Colonic mucosa (tissue), 4 donors: ENCODE measurements at places on chromosomes 6 and 20. TPM values are rescaled to one million over a fixed set of nuclear protein-coding genes. Genes with fewer than 3 reads are reported as not detected.

GRCh38 chr6:33774774-33775173 is 14.2 kb downstream of the LEMD2 start:
- no peak for DNase-seq

DNA sequence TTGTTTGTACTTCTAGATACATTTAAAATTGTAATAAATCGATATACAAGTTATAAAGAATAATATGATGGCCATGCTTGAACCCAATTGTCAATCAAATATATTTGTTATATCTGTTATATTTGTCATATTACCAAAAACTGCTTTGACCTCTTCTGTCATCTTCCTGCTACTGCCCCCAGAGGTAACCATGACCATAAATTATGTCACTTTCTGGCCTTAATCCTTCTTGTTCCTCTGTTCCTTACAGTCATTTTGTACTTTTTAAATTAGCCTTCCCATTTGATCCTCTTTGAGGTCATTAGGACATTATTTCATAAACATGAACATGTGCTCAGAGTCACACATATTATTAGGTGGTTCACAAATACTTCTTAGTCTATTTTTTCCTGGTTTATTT is 124.7 kb downstream of the HFE start:
- no peak for DNase-seq

Gene RIPPLY2
- total RNA-seq = not detected

DNA sequence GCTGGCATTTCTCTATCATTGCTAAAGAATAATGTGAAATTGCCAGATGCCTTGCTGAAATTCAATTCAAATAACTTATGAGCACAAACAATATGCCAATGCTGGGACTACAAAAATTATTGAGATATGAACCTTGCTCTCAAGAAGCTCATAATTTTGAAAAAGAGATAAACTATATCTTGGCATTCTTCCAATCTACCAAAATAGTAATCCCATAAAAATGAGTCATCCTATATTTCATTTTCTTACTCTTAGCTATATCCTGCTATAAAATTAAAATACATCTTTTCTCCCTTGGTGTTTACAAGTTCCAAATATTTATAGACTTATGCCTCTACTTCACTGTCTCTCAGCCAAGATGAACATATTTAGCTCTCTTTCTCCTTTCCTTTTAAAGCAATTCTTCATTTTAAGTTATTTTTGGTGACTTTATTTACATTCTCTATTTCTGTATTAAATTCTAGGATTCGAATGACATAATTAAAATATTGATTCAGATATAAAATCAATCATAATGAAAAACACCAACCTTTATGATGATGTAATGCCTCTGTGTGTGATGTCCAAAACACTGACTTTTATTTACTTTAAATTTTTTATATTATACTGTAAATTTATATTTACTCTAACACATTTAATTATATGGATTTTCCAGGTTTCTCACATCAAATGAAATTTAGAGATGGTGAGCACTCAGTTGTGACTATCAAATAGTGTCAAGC is 152.6 kb downstream of the CDK19 start:
- DNase-seq = no peak

DNA sequence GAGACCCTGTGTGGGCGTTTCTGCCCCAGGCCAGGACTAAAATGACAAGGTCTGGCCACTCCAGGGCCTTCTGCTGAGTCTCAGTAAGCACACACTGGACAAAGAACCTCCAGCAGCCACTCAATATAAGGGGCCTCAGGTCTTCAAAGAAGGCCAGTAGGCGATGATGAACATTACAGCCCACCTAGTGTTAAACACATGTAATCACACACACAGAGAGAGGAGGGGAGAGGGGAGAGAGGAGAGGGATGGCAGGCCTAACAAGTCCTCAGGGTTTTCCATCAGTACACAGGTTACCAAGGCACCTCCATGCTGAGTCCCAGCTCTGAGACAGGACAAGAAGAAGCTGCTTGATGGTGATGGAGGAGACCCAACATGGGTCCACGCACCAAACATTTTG is 325.6 kb downstream of the PTPRT start:
- no peak for DNase-seq

Gene SRMS
- total RNA-seq = 0.32 TPM

Gene TCF19
- total RNA-seq = 39.6 TPM

DNA sequence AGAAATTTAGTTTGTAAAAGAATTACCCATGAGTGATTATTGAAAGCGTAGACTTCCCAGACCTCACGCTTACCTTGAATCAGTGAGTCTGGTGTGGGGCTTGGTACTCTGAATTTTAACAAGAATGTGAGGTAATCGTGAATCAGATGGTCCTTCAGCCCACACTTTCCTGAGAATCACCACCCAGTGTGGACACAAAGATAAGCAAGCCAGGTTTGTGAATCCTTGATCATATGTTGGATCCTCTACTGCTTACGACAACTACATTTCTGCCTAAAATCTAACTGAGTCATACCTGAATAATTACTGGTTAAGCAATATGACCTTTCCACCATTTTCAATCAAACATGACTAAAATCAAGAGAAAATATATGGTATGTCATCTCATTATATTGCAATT is 589.3 kb downstream of the TFAP2A start:
- no peak for DNase-seq

DNA sequence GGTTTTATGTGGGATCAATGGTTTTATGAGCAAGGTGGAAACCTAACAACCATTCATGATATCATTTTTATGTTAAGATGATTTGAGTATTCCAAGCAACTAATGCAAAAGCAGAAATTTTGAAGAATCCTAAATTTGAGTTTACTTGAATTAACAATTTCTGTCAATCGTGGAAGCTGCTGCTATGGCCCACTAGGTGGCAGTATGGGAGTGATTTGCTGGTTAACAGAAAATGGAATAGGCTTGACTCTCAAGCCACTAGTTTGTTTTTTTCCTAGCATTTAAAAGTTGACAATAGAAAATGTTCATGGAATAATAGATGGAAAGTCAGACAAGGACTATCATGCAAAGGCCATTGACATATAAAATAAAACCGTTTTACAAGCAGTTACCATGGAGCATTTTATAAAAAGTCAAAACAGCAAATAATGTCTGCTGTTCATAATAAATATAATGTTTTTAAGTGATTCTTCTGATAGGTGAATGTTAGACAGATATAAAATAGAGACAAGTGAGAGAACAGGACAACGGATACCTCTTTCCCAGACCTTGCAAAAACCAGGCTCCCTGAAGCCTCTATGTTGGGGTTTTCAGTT is 43.0 kb upstream of the TMEM200A start:
- peak; percentile 52 for DNase-seq

DNA sequence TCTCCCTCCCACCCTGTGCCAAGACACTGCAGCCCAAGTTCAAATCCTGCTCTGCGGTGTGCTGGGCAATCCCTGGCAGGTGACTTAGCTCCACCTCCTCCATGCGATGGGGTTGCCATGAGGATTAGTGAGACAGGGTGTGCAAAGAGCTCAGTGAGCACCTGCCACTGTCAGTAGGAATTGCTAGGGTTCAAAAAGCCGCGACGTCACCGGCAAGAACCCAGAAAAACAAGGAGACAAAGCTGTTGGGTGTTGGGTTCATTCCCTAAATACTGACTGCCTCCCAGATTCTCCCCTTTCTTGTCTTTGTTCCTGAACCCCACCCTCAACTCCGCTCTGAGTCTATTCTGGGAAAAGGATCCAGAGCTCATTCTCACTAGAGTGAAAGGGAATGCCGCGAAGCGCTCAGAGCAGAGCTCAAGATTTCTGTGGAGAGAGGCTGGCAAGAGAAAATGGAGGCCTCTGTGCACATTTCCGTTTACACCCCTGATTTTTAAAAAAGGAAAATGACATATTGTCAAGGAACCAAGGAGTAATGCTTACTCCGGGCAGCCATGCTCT is 13.3 kb downstream of the PMEPA1 start:
- DNase-seq = no peak

- DNase-seq = no peak
These were observed 35.5 kb upstream of the BMP2 start for GRCh38 chr20:6732001-6732447.

Gene CLPSL2
- total RNA-seq = not detected

GRCh38 chr6:90167514-90168379 is 128.9 kb downstream of the BACH2 start:
- no peak for DNase-seq

Gene IL17F
- not detected for total RNA-seq

DNA sequence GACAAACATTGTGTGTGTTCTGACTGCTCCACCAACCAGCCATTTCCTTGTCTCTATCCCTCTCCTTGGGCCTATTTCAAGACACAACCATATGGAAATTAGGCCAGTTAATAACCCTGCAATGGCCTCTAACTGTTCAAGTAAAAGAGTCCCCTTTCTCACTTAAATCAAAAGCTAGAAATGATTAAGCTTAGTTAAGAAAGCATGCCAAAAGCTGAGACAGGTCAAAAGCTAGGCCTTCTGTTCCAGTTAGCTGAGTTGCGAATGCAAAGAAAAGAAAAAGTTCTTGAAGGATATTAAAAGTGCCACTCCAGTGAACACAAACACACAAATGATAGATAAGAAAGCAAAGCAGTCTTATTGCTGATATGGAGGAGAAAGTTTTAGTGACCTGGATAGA is 22.5 kb downstream of the SERINC1 start:
- no peak for DNase-seq

DNA sequence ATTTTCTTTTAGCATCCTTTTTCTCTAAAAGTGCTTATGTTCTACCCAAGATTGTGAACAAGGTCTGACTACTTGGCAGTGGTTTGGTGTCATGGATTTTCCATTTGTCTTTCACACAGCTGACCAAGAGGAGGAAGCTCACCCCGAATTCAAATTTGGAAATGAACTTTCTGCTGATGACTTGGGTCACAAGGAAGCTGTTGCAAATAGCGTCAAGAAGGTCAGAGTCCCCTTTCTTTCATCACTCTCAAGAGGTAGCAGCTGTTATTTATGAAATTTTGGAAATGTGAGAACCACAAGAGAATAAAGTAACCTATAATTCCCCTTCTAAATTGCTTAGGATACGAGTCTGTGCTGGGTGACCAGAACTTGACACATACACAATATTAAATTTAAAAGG is 113.0 kb upstream of the LAMP5 start:
- DNase-seq = no peak

DNA sequence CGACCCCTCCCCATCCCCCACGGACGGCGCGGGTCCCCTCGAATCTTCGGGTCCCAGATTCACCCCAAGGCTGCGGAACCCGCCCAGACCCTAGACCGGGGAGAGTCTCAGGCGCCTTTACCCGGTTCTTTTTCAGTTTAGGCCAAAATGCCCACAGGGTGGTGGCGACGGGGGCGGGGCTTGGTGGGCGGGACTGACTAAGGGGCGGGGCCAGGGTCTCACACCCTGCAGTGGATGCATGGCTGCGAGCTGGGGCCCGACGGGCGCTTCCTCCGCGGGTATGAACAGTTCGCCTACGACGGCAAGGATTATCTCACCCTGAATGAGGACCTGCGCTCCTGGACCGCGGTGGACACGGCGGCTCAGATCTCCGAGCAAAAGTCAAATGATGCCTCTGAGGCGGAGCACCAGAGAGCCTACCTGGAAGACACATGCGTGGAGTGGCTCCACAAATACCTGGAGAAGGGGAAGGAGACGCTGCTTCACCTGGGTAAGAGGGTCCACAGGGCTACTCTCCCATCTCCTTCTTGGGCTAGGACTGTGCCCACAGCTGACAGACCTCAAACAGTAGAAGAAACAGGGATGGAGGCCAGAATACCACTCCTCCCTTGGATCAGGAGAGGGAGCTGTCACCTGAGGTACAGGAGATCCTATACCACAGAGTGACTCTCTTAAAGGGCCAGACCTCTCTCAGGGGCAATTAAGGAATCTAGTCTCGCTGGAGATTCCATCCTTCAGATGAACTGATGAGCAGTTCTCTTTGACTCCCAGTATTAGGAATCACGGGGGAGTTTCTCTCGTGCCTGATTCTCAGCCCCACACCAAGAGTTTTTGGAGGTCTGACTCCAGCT is 942 bp downstream of the HLA-E start:
- peak; percentile 85 for DNase-seq

Gene NRSN2
- 18.3 TPM for total RNA-seq

Gene NCOA5
- 32.1 TPM for total RNA-seq

DNA sequence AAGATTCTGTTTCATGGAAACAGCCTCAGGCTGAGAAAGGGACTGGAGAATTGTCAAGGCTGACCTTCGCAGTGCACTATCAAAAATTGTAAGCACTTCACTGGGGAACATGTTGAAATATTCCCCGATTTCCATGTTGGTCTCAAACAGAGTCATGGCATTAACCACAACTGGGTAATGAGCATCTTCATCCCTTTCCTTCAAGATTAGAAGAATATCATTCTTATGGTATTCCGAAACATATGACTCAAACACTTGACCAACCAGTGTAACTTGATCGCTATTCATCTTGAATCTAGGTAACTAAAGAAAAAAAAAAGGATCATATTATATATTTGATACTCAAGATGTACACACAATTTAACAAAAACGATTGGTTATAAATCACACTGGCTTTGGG is 3.5 kb downstream of the MCM9 start:
- DNase-seq = no peak

DNA sequence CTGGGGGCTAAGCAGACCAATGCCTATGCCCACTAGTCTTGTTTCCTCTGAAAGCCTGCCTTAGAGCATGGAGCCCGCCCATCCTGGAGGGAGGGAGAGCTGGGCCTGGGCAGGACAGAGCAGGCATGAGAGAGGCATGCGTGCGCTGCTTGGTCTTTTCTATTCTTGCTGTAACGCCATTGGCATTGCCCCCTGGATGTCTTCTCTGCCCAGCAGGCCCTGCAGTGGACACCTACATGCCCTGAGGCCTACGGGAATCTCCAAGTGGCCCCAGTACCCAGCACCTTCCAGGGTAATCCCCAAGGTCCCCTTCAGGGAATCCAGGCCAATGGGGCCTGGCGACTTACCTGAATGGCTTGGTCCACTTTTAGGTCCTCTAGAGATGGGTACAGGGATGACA is 8.9 kb downstream of the SDCBP2 start:
- no peak for DNase-seq

Gene PLA2G7
- 2.9 TPM for total RNA-seq

GRCh38 chr6:13924949-13925881 is at the start of gene RNF182:
Gene RNF182 (plus strand): TSS chr6:13924952. CDS start chr6:13977120, 52,168 bp downstream.
- DNase-seq = peak; percentile 27

DNA sequence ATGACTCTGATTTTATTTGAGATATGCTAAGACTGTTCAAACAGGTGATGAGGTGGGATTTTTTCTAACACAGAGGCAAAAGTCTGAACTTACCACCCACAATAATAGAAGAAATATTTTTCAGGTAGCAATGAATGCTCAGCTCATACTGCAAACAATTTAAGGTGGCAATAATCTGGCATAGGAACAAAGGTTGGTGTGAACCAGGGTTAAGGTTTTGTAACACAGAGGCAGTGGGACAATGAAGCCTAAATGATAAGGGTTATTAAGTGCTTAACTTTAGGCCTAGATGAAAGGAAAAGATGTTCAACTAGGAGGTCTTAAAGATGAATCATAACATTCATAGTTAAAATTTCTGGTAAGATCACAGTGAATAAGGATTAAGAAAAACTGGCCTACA is 4.9 kb downstream of the ASCC3 start:
- no peak for DNase-seq
